LoVo (cell line): ENCODE measurements at places on chromosomes 6 and 20.

GRCh38 chr6:47452899-47453298 is 24.7 kb upstream of the CD2AP start:
- no peak for DNase-seq

DNA sequence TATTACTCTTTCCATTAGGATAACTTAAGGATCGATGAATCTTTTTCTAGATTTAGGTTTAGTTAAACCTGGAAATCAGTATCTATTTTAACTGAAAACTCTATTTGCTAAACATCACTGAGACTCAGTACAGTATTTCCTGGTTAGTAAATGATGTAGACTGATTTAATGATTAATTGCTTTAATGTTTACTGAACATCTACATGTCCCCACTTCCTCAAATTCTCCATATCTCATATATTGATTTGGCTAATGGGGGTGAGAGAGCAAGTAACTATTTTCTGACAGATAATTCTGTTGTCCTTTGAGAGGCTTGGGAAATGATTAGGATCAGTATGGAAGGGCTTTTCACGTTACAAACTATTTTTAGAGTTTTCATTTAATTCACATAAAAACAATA is 10.3 kb downstream of the MKKS start:
- no peak for DNase-seq

- DNase-seq, result no peak
These were observed 55.0 kb downstream of the QKI start for GRCh38 chr6:163469459-163469985.

GRCh38 chr6:47344022-47344421 is 34.3 kb upstream of the TNFRSF21 start:
- peak; percentile 9 for DNase-seq

- DNase-seq, result peak; percentile 6
These were observed 586 bp upstream of the LST1 start for GRCh38 chr6:31585491-31585890.

GRCh38 chr6:142332393-142333098 is 30.7 kb downstream of the ADGRG6 start:
- DNase-seq, result no peak

DNA sequence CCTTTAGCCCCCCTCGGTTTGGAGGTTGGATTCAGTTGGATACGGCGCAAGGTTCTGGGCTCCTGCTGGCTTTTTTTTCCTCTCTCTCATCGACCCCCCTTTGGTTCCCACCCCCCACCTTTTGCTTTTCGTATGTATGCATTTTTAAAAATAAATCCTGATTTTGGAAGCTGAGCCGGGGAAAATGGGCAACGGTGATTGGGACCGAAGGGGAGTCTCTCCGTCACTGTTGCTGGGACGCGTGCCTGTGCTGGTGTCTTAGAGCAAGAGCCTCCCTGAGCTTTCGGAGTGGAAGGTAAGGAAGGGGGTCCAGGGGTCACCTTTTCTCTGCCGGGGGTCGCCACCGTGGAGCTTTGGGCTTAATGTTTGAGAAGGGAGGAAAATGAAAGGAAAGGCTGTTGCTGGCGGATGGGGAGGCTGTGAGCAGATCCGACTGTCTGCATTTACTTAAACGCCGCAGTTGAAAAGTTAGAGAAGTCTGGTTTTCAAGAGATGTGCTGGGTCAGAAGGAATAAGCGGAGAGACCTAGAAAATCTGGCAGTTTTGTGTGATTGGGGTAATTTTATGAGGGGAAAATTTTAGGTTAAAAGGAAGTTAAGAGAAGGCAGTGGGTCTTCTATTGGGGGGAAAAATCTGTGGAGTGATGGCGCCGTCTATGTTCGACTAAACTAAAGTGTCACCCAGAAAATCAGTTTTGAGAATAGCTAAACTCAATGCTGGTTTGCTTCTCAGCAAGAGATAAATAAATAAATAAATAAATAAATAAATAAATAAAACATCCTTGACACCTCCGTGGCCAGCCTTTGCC is 828 bp downstream of the ADGRB3 start:
- DNase-seq, result no peak

GRCh38 chr20:54681869-54682268 is 206.5 kb downstream of the DOK5 start:
- no peak for DNase-seq

DNA sequence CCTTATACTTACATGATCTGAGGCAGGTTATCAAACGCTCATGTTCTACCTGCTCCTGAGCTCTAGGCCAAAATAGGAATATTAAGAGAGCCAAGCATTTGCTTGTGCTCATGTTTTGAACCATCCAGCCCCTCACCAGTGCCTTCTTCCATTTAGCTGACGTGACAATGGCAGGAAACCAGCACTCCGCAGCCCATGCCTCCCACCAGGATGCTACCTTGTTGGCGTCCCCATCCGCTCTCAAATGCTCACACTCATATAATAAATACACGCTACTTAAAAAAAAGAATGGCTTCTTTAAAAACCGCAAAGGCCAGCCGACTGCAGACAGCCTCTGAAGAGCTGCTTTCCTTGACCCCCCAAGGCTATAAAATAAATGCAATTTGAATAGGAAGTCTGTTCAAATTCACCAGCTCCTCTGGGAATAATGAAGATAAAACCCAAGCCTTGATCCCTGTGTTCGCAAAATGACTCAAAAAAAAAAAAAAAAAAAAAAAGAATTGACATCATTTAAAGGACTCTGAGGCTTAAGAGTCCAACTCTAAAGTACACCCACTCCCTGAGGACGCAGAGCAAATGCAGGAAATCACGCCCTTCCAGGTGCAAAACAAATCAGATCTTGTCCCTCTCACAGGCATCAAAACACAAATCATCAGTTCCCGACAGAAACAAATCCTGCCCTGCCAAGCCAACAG is 29.0 kb downstream of the RNASET2 start:
- DNase-seq, result no peak

- DNase-seq, result no peak
These were observed 114.3 kb downstream of the GJA1 start for GRCh38 chr6:121549736-121550135.

DNA sequence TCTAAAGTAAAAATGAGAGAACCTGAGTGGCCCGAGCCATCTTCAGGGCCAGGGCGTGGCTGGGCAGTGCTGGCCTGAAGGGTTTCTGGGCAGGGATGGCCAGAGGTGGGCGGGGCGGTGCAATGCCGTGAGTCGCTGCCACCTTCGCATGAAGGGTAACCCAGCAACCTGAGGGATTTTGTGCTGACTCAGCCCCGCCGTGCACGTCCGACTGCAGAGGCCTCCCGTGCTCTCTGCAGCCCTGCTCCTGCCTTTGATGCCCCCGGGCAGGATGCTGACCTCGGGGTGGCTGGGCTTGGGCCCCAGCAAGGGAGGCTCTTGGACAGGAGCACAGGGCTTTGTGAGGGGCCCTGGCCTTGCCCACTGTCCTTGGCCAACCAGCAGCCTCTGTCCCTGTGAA is 81.7 kb upstream of the GATA5 start:
- DNase-seq, result peak; percentile 8
